ENCODE measurements at places on chromosomes 3 and 15.

DNA sequence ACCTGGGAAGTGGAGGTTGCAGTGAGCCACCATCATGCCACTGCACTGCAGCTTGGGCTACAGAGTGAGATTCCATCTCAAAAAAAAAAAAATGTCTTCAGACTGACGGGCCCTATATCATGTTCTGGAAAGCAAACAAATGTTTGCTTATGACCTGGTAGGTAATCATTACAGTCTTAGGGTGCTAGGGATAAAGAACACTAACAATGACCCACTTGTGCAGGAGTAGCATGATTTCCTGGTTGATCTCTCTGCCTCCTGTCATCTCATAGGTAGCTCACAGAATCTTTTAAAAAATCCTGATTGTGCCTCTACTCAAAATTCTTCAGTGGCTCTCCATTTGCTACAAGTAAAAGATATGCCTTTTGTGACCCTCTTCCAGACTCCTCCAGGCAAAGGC lies 74.5 kb upstream of the TSPAN3 start:
- no peak for DNase-seq

DNA sequence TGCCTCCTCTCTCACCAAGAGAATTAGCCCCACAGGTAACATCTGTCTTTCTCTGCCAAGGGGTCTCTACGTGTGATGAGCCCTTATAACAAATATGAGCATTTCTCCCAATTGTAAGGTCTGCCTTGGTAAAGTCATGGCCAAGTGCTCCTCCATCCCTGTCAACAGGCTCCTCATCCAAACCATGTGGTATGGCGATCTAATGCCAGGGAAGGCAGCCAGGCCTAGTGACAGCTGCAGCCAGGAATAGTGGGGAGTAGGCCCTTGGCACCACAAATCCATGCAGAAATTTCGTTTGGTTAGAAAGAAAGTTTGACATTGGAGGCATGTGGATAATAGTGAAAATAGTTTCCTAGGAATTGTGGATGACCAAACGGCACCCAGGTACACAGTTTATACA lies 4.7 kb upstream of the LRTM1 start:
- DNase-seq, result no peak

DNA sequence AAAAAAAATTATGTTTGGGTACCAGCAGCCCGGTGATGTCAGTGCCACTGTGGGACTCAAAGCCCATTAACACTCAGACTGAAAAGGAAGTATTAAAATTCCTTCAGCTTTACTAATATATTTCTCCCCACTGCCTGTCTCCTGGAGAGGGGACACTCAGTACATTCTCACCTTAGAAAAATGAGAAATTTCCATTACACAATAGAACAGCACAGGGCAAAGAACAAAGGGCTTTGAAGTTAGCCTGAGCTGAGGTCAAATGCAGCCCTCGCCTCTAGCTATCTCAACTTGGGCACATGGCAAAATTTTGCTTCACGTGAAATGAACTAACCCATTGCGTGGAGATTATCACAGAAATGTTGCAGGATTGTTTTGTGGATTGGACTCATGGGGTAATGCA lies 80.8 kb downstream of the RARB start:
- no peak for DNase-seq

GRCh38 chr15:63135281-63135680 lies 13.6 kb downstream of the LACTB start:
- no peak for DNase-seq

GRCh38 chr3:66425032-66425431 lies 75.8 kb downstream of the LRIG1 start:
- DNase-seq, result no peak

GRCh38 chr15:78850941-78851755 lies 21.5 kb upstream of the MORF4L1 start:
- DNase-seq, result no peak

GRCh38 chr3:28130836-28131235 lies 110.6 kb upstream of the CMC1 start:
- no peak for DNase-seq

- no peak for DNase-seq
Observed at GRCh38 chr15:39579487-39580116, 1.3 kb upstream of the THBS1 start.

DNA sequence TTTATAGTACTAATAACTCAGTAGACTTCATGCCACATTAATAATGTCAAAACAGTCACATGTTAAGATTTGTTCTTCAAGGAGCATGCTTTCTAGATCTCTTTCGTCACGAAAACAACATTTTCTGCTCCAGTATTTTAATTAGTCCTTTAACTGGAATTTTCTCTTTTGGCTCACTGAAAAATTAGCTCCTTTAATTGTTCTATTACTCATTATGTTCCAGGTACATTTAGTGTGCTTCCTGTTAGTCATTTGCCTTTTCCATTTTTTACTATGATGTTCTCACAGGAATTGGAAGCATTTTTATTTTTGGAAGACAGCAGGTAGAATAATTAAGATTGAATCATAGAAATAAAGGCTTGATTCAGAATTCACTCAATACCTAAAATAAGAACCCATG lies 111.2 kb downstream of the SLC9A9 start:
- DNase-seq, result no peak

- no peak for DNase-seq
Observed at GRCh38 chr15:96888764-96889163, 558.3 kb downstream of the NR2F2 start.

DNA sequence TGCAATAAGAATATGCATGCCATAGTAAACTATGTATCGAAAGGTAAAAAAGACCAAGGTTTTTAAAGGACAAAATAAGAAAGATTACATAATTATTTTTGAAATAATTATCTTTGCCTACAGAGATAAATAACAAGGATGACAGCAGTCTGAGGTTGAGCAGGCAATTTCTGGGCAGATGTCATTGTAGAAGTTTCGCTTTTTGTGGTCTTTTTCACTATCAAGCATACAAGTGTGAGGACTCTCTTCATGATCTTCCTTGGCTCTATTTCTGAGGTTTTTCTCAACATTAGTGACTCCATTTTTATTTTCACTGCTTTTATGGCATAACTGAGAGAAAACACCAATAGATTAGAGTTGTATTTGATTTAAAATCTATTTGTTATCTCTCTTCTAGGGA lies 1337.9 kb upstream of the EPHA6 start:
- DNase-seq, result no peak

DNA sequence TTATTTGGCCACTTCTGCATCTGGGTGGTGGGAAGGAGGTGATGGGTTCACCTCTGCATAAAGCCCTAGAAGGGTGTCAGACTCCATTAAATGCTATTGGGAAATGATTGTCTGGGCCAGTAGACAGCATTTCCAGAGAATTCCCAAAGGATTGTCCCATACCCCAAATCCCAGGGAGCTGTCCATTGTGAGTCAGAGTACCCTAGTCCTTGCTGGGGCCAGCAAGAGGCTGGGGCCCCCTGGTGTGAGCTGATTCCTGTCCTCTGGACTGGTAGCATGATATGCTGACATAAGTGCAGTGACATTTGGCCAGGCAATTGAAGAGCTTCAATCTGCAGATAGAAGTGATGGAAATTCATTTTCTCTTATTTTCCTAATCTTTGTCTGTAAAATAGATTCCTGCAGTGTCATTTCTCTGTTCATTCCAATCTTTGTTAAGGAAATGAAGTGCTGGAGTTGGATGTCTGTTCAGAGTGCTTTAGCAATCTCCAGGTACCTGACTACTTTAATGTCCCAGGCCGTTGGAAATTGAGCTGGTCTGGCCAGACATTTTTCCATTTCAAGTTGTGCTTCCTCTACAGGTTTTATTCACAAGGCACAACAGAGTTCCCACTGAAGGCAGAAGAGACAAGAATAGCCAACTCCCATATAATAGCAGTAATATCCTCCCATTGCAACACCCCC lies 91.2 kb downstream of the RPLP1 start:
- DNase-seq, result no peak

DNA sequence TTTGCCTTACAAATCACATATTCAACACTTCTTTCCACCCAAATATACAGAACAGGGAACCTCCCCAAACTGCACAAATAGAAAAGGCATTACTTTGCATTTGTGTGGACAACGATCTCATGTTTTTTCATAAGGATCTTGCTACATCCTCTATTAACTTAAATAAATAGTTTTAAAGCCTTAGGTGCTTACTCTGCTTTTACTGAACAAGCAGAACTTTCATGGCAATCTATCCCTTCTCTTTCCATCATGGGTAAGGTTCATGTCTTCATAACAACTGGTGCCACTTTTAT lies 18.1 kb downstream of the SIAH2 start:
- no peak for DNase-seq

GRCh38 chr3:65196663-65197062 lies 508.9 kb upstream of the ADAMTS9 start:
- DNase-seq, result no peak
